ENCODE measurements at places on chromosomes 12 and 14.

DNA sequence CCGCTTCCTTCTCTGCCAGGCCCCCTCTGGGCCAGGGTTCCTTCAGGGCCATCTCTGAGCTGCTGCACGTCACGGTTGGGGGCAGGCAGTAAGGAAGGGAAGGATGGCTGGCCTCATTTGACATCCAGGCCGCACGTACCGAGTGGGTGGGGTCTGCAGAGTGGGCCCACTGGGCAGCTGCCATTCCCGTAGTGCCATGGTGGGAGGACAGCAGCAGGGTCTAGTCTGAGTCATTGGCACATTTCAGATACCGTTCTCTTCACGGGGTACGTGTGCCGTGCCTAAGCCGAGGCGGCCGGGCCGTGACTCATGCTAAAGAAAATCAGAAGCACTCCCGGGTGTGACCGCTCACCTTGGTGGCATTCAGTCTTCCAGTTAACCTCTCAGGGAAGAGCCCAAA is 43.9 kb downstream of the IL31 start:
- no peak for DNase-seq

DNA sequence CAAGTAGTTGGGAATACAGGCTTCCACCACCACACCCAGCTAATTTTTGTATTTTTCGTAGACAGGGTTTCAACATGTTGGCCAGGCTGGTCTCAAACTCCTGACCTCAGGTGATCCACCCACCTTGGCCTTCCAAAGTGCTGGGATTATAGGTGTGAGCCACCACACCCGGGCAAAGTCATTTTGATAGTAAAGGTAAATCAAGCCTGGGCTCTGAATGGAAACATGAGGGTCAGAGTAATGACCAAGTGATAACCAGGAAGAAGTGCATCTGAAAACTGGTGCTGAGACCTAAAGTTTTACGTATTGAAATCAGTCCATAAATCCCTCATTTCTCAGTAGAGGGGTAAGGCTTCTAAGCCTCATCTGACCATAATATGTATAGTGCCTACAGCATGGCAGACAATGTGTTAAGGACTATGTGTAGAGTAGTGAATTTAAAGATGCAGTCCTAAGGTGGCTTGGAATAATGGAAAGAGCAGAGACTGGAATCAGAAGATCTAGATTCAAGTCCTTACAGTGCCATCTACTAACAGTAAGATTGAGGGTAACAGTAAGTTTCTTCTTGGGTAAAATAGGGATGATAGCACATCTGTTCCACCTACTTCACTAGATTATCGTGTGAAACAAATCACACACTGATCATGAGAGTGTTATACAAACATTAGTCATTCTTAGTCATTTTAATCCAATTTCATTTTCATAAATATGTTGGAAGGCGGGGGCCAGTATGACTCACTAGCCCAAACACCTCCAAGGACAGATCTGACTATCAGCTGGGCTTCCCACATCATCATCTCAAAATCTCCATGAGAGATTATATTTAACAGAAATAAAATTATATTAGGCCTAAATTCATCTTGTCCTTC is 11.2 kb downstream of the MAP4K5 start:
- DNase-seq: peak; percentile 44

GRCh38 chr12:122886851-122887818 is 8.8 kb downstream of the VPS37B start:
- DNase-seq: no peak

GRCh38 chr12:4991373-4991772 is 52.3 kb upstream of the KCNA5 start:
- DNase-seq: no peak

DNA sequence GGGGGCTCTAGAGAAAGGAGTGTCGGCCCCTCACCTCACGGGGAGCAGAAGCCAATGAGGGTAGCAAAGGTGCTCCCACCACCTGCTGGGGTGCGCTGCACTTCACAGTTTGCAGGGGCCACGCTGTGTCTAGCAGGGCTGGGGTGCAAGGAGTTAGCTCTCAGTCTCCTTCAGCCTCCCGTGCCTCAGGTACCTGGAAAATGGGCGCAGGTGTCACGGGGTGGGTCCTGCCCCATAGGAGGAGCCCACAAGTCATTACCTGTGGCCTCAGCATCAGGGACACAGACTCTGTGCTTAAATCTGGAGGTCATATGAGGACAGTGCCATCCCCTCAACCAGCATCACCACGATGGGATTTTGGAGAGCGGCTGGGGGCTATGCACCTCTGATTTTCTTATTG is 326.7 kb downstream of the ADGRD1 start:
- DNase-seq: no peak

DNA sequence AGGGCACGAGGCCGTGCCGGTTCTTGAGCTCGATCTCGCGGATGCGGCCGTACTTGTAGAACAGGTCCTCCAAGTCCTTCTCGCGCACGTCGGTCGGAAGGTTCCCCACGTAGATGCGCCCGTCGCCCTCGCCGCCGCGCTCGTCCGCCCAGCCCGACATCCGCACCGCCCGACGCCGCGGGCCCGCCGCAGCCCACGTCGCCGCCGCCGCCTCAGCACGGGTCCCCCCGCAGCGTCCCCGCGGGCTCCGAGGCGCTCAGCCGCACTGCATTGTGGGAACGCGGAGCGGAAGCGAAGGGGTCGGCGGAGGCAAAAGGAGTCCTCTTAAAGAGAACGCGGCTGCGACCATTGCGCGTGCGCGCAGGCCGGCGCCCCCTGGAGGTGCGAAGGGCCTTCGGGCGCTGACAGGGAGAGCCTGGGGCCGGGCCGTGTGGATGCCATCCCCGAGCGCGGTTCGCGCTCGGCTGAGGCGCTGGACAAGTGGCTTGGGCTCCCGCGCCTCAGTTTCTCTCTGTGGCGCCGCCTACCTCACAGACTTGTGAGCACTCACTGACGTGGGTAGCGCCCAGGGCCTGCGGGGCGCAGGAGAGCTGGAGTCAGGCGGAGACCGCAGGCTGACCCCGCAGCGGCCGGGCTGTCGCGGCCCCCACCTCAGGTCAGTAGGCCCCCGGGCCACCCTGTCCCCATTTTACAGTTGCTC is at the start of gene SRSF9:
Gene SRSF9 (minus strand): TSS at position 299 of the 700 bp plus-strand sequence. CDS start 139 bp downstream, at position 160.
- DNase-seq: peak; percentile 92

DNA sequence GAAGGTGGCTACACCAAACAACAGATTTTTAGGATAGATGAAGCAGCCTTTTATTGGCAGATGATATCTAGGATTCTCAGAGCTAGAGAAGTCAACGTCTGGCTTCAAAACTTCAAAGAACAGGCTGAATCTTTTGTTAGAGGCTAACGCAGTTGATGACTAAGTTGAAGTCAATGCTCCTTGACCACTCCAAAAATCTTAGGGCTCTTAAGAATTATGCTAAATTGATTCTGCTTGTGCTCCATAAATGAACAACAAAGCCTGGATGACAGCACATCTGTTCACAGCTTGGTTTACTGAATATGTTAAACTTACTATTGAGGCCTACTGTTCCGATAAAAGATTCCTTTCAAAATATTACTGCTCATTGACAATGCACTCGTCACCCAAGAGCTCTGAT is 13.0 kb upstream of the CDKN3 start:
- no peak for DNase-seq

GRCh38 chr12:49583366-49584094 is 15.6 kb upstream of the MCRS1 start:
- no peak for DNase-seq

GRCh38 chr14:33475623-33476022 is 475.3 kb downstream of the EGLN3 start:
- no peak for DNase-seq

DNA sequence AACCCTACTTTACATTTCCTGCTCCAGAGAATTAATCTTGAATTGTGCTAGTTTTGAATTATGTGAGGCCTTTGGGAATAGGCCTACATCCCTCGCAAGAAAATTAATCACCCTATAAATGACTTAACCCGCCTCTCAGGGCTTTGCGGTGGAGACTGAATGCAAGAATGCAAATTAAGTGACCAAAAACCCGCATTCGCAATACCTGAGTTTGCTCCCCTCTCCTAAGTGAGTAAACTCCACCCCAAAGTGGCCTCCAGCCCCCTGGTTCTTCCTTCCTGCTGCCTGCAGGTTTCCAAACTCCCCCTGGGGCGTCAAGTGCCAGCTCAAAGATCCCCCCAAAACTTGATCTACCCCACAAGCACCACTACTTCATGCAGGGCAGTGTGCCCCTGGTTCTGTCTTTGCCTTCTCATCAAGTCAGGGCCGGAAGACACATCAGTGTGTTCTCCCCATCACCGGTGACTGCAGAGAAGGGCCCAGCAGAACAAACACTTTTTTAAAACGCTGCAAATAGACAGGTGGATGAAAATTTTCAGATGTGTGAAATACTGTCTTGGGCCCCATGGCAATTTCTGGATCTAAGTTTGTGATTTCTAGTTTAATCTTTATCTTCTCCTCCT is 644.7 kb downstream of the VRK1 start:
- no peak for DNase-seq

DNA sequence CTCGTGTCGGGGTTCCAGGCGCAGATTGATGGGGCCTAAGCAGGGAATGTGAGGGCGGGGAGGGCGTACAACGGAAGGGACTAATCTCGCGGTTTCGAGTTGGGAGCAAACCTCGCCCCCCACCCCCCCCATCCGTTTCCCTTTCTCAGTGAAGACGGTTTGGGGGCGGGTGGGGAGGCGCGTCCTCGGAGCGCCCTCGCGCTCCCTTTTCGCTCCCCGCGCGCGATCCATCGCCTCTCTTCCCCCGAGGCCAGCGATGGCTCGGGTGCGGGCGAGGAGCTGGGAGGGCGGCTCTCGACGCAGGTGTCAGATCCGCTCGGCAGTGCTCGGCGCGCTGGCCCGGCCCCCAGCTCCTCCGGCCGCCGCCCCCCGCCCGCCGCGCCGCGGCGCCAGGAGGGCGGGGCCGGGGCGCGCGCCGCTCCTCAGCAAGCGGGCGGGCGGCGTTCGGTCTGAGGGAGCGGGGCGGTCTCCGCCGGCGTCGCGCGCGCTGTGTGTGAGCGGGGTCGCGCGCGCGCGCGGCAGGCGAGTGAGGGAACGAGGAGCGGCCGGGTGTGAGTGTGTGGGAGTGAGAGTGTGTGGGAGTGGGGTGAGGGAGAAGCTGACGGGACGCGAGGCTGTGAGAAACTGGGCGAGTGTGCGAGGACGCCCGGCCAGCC is at the start of gene RIMKLB:
Gene RIMKLB (plus strand): TSS at position 516 of the 656 bp plus-strand sequence. CDS start 15,876 bp downstream, outside the sequence.
- DNase-seq: peak; percentile 48

DNA sequence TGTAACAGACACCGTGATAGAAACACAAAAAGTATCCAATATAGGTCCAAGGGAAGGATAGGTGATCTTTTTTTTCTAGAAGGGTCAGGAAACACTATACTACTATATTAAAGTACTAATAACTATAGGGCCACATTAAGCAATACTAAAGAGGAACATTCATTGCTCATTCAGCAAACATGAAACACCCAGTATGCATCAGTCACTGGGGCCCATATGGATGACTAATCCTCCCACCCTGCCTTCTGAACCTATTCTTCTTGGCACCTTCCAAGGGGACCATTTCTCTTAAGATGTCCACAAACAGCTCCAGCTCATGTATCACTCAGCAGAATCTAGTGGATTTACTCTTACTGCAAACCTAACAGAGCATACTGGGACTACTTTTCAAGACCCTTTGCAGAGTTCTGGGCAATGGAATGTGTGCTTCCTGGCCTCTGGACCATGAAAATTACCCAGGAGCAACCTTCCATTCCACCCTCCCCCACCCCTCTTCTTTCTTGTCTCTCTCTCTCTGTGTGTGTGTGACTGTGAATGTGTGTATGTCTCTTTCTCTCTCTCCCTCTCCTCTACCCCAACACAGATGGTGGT is 187.9 kb downstream of the EPS8 start:
- no peak for DNase-seq

DNA sequence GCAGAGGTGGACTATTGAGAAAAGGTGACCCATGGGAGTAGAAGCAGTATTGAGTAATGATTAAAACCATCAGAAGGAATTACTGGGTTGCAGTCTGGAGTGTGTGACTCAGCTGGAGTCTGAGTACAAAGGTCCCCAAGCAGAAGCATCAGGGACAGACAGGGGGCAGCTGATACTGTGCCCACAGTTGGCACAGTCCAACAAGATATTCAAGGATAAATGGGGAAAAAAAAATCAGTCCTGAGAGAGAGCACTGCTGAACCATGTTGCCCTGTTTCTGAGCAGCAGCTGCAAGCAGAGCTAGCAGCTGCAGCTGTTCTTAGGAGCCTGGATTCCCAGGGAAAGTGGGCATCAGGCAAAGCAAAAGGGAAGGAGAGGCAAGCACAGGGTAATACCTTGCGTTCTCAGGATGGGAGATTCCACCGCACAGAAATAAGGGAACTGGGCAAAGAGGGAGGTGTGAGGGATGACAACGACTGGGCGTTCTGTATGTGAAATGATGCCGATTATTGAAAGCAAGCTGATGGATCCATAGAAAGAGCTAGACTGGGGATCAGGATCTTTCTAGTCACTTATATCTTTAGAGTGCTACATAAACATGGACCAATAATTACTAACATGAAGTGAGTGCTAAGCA is 17.7 kb downstream of the NEUROD4 start:
- DNase-seq: no peak

DNA sequence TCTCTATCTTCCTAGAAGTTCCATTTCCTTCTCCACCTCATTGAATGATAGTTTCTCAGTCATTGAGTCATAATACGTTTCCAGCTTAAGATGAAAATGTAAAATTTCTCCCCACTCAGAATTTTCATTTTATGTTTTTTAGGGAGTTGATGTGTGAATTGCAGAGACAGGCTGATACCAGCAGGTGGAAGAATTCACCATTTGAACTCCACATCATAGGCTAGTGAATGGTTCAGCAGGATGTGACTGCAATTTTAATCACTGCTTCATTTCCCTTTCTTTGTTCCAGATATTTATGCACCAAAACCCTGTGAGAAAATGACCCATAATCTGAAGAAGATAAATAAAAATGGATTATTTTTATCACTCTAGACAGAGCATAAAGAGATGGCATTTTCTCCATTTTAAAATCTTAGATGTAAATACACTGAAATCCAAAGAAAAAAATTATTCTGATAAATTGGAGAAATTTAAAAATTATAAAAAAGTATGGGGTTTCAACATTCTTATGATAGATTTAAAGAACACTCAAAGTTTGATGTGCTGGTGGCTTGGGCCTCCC is 10.6 kb upstream of the PYGL start:
- DNase-seq: no peak

GRCh38 chr12:81987371-81987770 is 228.2 kb upstream of the PPFIA2 start:
- no peak for DNase-seq

GRCh38 chr12:27508736-27509431 is 15.1 kb upstream of the PPFIBP1 start:
- DNase-seq: no peak

DNA sequence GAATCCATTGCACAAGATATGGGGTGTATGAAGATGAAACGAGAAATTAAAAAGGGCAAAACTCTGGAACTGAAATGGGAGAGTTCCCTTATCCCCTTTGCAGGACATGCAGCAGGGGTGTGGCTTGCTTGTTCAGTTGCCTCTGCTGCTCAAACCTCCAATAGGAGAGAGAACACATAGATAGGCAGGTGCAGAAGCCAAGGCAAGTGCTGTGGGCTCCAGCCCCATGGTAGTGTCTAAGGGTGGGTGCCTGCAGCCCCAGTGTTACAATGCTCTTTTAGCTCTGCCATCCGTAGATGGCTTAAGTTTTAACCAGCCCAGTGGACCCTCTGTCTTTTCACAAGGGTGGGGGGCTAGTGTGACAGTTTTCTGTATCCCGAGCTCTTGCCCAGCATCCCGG is 69.7 kb downstream of the CMAS start:
- no peak for DNase-seq
